ENCODE measurements at places on chromosomes 5 and 9.

- DNase-seq: no peak
These were observed 13.3 kb downstream of the HMMR start for GRCh38 chr5:163473635-163474243.

DNA sequence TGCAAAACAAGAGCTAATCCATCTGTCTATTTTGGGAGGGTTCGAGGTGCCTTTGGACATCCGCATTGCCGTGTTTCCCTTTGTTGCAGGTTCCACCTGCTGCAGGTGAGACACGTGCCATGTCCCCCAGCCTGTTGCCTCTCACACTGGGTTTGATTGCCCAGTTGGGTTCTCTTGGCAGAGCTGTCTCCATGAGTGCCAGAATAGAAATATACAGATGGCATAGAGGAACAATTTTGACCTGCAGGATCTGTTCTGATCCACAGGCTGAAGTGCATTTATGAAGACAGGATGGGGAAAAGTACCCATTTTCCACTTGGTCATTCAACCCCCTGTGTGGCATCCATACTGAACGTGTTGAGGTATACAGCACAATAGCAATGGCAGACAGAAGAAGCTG is 178.1 kb downstream of the SGCD start:
- no peak for DNase-seq

- no peak for DNase-seq
These were observed 10.7 kb upstream of the POU4F3 start for GRCh38 chr5:146327989-146328388.

DNA sequence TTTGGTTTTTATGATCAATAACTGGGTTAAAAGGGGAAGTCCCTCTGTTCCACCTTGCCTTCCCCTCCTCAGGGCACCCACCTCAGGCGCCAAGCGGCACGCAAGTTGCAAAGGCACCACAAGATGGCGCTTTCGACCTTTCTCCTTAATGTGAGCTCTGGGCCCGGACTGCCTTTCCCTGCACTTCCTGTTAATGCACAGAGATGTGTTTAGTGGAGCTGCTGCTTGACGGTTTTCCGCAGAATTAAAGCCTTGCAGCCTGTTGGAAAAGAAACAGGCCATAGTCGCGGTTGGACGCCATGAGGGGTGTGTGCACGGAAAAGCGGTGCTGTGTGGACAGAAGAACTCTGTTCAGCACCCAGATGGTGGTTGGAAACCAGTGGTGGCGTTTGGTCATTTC is 17.9 kb downstream of the CXCL14 start:
- peak; percentile 69 for DNase-seq

DNA sequence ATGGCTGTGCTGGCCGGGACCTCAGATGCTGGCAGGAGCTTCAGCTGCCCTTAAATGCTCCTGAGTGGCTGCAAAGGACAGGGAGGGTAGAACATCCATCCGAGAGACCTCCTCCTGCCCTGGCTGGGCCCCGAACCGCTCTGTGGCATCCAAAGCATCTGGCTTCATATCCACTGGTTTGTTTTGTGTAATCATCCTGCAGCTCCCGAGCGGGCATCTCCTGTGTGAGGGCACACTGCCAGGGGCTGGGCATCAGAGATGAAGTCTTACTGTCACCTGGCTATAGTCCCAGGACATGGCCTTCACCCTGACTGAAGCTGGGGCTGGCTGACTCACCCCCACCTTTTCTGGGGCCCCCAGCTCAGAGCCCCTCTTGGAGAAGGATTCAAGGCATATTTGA is 18.5 kb upstream of the NTNG2 start:
- DNase-seq: no peak

Measured in natural killer cell treated with Interleukin-12 subunit alpha and Interleukin-12 subunit beta and Interleukin-15 and Interleukin-18, amount 100 ng/mL, for 72 hours (primary cell).